Mesendoderm (in vitro differentiated cells): ENCODE measurements at places on chromosomes 13 and 19.

DNA sequence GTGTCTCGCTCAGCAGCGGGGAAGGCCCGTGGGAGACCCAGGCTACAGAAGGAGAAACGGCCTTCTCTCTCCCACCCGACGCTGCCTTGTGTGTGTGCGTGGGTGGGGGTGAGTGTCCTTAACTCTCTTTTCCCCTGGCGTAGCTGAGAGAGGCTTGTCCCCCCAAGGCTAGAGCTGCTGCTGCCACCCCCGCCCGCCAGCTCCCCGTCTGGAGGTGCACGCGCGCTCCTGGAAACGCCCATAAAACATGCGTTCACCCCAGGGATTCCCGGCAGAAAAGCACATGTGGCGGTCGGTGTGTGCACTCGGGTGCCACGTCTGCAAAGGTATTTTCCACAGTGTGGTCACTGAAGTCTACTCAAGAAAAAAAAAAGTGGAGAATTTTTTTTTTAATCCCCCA is 36.1 kb downstream of the GADD45B start:
- DNase-seq, result no peak

- DNase-seq, result peak; percentile 58
Observed at GRCh38 chr13:109121826-109122225, 492.4 kb downstream of the MYO16 start.

DNA sequence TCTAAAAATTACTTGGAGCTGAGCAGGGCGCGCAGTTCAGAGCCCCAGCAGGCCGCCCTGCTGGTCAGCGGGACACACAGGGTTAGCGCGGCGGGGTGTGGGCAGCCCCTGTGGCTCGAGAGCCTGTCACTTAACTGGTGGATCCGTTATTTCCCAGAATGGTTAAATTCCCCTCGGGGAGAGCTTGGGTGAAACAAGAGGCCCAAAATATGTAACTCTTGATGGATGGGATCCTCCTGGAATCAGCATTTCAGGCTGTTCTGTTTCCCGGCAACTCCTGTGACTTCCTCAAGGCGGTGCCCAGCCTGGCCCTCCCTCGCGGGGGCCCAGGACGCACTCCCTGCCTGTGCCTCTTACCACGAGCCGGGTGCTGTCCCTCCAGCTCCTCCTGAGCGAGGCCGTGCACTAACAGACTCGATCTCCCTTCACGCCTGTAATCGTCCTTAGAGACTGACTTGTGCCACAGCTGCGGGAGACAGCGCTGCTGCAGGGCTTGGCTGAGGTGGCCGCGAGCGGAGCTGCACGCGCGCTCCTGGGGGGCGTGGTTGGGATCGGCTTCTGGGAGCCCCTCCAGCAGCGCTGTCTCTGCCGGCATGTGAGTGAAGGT is 9.7 kb downstream of the PTBP1 start:
- DNase-seq, result no peak

DNA sequence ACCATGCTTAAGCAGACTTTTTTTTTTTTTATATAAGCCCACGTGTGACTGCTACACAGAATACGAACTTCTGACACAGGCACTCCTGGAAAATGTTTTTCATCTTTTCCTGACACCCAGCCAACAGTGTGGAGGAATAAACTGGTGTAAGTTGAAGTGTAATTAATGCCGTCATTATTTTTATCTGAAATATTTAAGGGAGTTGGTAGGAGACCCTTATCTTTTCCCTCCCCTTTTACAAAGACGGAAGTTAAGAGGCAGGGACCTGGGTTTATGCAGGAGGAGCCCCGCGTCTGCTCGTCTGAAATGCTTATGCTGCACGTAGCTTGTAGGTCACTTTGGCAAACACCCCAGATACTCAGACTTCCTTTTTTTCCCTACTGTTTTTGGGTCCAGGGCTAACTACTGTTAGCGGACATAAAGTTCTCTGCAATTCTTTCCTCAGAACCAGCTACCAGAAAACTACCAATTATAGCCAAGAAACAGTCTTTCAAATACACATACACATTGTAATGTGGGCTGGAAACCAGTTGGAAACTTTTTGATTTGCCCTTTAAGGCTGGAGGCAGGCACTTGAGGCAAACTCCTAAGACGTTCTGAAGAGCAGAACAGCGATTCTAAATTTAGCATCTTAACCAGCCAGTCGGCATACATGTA is 50.8 kb downstream of the EFNB2 start:
- DNase-seq, result no peak

DNA sequence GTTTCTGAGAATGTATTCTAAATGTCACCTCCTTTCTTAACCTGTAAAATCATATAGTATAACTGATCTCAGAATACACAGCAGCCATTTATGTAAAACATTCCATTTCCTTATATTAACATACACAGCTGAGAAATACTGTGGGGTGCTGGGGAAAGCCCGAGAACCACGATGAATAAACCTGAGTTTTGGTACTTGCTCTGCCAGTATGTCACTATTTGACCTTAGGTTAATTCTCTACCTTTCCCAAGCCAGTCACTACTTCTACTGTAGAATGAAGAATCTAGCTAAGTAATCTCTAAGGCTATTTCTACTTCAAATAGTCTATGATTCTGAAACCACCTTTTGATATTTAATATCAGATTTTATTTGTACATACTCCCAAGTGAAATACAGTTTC is 173.7 kb downstream of the TBC1D4 start:
- DNase-seq, result no peak

- no peak for DNase-seq
Observed at GRCh38 chr13:111280681-111281585, 39.5 kb upstream of the TEX29 start.

DNA sequence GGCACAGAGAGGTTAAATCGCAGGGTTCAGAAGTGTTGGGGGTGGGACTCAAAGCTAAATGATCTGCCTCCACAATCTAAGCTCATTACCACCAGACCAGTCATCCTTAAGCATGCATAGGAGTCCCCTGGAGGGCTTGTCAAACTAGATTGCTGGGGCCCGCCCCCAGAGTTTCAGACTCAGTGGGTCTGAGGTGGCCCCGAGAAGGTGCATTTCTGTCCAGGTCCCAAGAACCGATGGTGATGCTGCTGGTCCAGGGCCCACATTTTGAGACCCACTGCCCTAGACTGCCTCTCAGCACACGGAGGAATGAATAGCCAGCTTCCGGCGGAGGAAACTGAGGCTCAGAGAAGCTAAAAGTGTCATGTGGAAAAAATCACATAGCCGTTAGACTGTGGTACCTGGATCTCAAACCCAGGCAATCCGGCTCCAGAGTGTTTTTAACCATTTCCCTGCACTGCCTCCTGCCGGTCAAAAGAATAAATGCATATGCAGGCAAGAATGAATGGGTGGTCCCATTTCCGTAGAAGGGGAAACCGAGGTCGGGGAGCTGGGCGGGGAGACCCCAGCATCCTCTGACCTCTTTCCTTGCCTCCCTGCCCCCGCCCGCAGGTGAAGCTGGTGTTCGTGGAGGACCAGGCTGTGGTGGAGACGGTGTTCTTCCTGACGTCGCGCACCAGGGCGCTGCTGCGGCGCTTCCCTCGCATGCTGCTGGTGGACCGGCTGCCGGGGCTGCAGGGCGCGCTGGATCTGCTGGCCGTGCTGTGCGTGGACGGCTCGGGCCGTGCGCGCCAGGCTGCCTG is 23.8 kb downstream of the ZSWIM9 start:
- DNase-seq, result peak; percentile 23

GRCh38 chr13:48776401-48776800 is 122.7 kb downstream of the CYSLTR2 start:
- DNase-seq, result no peak

GRCh38 chr13:113724780-113725315 is 34.2 kb upstream of the TMEM255B start:
- DNase-seq, result peak; percentile 76

DNA sequence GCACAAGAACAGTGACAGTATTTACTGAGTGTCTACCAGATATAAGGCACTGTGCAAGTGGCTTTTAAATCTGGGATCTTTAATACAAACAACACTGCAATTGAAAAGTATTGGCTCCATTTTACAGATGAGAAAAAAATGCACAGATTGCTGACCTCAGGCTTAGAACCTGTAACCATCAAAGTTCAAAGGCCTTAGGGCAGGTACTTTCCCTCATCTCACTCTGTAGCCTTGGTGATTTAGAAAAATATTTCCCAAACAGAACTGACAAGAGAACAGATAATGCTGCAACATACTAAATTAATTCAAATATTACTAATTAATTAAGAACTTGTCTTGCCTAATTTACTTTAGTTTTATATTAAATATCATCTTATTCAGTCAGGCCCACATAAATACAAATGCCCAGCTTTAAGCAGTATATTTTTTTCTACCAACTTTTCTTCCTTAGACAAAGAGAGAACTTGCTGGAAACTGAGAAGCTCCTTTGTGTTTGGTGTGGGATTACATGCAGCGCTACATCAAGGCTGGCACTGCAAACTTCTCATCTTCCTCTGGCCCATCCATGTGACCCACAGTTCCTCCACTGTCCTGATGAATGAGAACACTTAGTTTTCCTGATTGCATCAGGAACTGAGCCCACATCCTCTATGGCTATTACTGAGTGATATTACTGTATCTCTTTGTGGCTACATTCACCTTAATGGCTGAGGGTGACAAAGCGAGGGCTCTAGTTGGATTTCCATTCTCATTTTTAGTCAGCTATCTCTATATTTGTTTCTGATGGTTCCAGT is 302.1 kb downstream of the ENOX1 start:
- no peak for DNase-seq

DNA sequence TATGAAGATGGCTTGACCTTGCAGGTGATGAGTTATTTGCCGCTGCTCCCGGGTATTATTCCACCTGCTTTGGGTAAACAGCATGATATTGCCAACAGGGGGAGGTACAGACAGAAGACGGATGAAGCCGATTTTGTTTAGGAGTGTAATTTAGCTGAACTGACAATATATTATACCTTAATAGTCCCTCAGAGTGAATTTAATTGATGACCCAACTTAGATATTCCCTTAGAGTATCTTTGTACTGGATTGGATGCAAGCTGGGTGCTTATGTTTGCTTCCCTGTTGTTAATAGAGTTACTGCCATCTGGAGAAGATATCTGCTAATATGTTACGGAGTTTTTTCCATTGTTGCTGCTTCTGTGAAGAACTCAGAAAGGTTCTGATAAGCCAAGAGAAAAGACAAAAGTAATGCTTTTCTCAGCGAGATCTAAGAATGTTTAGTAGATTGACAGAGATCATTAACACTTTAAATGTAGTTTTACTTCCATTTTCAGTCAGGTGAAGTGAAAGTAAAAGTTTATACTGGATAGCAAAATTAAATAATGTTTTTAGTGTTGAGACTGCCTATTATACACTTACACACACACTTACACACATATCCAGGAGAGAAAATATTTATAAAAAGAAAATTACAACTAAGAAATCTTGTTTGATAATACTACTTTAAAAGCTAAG is 2220.8 kb upstream of the PCDH20 start:
- DNase-seq, result peak; percentile 14

DNA sequence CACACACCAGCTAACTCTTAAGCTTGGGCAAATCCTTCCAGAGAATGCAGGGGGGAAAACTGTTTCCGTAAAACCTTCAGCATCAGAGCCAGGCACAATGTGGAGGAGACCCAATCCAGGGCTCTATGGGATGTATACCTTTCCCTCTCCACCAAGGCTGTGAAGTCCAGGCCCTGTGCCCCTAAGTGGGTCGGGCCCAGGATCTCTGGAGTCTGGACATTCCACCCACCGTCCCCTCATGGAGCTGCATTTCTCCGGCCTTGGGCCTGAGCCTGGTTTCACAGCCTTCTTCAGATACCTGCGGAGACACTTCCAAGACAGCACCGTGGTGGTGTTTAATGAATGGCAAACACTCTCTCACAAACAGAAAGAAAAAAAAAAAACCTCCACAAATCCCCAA is 186.2 kb downstream of the URI1 start:
- DNase-seq, result no peak

GRCh38 chr19:19595171-19595701 is 23.3 kb downstream of the PBX4 start:
- DNase-seq, result no peak

GRCh38 chr13:114027046-114027715 is 53.3 kb upstream of the C13orf46 start:
- DNase-seq, result no peak

DNA sequence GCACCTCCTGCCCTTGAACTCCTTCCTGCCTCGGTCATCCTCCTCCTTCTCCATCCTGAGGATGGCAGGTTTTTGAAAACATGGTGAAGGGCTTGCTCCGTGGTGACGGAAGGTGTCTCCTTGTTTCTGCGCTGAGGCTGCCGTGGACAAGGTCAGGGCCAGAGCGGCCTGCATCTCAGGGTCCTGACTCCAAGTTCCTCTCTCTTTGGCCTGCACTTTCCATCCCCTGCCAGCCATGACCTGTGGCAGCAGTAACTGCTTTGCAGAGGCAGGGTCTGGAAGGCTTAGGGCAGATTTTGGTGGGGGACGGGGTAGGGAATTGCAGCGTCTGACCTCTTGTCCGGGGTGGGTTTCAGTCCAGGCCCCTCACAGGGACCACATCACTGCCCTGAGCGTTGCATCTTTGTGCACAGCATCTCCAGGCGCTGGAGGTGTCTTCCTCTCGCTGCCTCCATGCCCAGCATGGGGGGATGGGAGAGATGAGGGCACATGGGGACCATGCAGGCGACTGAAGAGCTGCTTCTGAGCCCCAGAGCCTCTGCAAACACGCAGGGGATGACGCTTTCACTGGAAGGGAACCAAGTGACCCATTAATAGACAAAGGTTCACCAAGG is 216.8 kb downstream of the TEX29 start:
- no peak for DNase-seq

GRCh38 chr13:80312012-80312704 is 28.8 kb downstream of the SPRY2 start:
- DNase-seq, result no peak

GRCh38 chr19:778910-779653 is 18.2 kb upstream of the PTBP1 start:
- peak; percentile 60 for DNase-seq

DNA sequence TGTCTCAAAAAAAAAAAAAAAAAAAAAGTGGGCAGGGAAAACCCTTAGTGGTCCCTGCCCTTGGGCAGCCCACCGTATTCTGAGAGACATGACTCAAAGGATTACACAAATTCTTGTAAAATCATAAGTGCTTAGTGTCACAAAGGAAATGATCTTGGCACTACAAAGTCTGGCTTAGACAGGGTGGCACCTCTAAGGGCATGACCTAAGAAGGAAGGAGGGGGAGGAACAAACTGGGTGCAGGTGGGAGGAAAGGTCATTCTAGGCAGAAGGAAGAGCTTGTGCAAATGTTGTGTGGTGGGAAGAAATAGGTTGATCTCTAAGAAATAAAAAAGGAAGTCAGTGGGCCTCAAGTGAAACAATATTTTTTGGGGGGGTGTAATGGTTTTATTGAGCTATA is 10.4 kb downstream of the PNPLA6 start:
- no peak for DNase-seq

DNA sequence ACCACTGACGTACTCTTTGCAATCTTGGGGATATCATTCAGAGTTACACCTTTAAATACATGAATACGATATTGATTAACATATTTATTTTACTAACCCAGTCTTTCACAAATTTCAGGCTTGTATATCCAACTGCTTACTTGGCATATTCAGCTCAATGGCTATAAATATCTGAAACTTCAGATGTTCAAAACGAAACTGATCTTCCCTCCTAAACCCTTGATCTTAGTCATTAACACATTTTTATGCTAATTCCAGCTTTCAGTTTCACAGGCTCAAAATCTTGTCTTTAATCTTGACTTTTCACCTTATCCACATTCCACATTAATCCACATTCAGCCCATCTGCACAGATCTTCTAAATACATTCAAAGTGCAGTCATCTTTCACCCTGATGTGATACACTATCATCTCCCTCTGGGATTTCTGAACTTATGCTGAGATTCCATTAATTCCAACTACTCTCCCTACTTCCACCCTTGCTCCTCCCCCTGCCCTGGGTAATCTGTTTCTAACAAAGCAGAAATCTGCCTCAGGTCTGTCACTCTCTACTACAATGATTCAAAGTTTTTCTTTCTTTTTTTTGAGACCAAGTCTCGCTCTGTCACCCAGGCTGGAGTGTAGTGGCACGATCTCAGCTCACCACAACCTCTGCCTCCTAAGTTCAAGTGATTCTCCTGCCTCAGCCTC is 387.2 kb downstream of the GPC5 start:
- DNase-seq, result peak; percentile 45
